ENCODE measurements at places on chromosomes 13 and 19.

- no peak for DNase-seq
Measured at GRCh38 chr13:107845911-107846310, 369.4 kb downstream of the LIG4 start.

- no peak for DNase-seq
Measured at GRCh38 chr19:50688766-50689165, 30.8 kb downstream of the SHANK1 start.

GRCh38 chr13:99220199-99220935 is 19.7 kb downstream of the UBAC2 start:
- no peak for DNase-seq

DNA sequence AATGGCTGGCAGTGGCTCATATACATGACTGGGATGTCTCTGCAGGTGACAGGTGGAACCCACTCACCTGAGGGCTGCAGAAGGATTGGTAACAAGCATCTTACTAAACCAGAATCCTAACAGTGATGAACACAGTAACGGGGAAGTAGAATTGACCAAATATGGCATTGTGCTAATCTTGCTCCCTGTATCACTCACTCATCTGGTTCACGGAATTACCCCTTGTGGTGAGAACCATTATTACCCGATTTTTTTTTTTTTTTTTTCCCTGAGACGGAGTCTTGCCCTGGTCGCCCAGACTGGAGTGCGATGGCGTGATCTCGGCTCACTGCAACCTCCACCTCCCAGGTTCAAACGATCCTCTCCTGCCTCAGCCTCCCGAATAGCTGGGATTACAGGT is 69.5 kb downstream of the PTPRS start:
- no peak for DNase-seq

DNA sequence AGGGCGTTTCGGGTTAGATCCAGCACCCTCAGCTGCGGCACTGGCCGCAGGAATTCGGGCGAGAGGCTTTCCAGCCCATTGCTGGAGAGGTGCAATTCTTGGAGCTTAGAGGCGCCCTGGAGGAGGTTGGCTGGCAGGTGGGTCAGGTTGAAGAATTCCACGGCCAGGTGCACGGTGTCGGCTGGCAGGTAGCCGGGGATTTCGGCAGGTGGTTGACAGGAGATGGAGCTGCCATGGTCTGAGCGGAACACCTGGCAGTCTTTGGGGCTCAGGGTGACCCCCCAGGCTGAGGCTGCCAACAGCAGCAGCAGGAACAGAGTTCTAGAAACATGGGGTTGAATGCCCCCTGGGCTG is 1.3 kb downstream of the LRG1 start:
- no peak for DNase-seq

DNA sequence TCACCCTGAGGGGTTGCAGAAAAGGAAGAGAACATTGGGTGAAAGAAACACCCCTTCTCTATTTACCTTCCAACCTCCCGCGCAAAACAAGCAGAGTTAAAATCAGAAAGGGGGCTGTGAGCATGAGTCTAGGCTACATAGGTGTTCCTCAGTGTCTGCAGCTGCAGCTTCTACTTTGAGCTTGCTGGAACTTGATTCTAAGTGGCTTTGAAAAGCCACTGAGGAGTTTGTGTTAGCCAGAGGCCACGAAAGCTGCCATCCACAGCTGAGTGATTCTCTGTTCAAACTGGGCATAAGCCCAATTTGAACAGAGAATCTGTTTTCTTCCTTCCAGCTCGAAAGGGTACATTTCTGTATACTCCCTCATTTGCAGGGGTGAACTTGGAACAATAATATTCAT is 343.9 kb downstream of the PCDH9 start:
- DNase-seq = no peak

GRCh38 chr13:60398379-60398891 is 1.4 kb downstream of the TDRD3 start:
- no peak for DNase-seq

- no peak for DNase-seq
Measured at GRCh38 chr13:76523740-76524340, 362.4 kb downstream of the KCTD12 start.

- DNase-seq = no peak
Measured at GRCh38 chr19:39053276-39054090, 21.1 kb upstream of the FBXO27 start.

- DNase-seq = no peak
Measured at GRCh38 chr13:51222686-51223559, 725 bp downstream of the FAM124A start.

DNA sequence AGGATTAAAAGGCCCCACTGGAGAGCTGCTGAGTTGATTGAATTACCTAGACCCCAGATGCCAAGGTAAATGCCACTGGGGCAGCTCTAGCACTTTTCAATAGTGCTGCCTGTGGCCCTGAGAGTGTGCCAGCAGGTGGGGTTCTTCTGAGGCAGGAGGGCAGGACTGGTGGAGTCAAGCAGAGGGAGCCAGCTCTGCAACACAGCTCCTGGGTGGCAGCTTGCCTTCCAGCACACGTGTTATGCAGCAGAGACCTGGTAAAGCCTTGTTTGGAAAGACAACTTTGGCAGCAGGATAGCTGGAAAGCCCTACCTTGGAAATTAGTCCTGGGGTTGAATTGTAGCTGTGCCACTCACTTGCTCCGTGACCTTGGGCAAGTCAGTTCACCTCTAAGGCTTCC is 306.6 kb downstream of the ATP8A2 start:
- no peak for DNase-seq

DNA sequence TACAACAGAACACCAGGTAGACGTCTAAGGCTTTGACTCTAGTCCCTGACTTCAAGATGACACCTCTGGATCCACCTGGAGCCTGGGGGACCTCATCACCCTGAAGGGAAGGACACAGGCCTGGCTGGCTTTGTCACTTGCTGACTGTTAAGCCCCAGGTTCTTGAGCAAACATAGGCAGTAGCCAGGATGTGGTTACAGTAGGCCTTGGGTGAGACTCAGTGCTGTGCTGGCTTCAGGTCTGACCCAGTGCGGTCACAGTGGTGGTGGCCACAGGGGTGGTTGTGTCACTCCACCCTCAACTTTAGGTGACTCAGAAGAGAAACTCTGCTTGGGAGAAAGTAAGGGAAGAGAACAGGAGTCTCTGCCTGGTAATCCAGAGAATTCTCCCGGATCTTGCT is 497.8 kb downstream of the UQCRFS1 start:
- no peak for DNase-seq

DNA sequence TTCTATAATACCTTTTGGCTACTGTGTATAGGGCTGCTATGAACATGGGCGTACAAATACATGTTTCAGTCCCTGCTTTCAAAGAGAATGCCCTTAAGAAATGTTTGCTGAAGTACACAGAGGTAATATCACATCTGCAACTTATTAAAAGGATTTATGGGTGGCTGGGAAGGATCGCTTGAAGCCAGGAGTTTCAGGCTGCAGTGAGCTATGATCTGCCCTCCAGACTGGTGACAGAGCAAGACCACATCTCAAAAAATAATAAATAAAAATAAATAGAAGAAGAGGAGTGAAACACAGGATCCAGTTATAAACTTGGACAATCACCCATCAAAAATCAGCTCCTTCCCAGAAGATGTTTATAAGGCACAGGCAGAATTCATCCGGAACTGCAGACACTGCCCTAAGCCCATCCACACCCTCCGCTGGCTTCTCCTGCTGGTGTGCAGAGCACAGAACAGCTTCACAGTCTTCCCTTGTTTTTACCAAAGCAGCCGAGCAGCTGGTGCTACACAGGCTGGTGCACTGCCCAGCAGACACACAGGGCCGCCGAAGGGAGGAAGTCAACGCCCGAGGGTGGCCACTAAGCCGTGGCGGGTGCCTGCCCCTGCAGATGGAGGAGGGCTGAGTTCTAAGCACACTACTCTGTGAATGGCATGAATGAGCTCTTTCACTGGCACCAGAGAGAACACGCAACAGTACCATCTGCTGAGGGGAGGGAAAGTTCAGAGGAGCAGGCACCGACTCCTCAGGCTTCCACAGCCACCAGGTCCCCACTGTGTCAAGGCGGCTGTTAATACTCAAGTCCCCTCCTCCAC is 44.0 kb downstream of the BRD4 start:
- no peak for DNase-seq

DNA sequence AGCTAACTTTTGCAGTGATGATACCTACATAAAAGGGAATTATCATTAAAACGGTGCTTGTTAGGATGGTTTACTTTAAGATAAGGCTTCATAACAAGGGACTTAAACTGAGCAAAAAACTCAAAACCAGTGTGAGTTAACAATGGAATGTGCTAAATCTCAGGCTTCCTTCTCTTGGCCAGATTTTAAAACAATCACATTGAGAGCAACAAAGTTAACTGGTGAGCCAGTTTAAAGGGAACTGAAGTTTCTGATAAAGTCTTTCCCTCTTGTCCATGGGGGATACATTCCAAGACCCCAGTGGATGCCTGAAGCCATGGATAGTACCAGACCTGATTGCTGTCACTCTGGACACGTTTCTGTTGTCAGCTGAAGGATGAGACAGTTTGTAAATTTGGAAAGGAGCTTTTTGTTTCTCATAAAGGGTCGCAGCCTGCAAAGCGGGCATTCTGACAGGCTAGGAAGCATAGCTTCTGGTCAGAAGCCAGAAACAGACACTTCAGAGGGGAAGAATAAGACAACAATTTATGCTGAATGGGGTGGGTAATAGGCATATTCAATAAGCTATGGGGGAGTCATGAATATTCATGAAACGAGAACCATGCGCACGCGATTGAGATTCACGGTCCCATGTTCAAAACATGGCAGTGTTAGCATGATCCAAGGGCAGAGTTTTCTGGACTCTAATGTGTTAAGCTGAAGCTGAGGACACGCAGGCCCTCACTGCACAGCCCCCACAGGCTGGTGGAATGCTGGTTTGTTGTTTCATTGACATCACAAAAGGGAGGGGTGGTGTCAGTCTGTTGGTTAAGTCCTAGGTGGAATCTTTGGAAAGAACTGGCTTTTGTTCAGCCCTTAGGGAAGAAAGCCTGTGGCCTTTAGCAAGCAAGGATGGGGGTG is 150.6 kb upstream of the RNF113B start:
- DNase-seq = peak; percentile 13

DNA sequence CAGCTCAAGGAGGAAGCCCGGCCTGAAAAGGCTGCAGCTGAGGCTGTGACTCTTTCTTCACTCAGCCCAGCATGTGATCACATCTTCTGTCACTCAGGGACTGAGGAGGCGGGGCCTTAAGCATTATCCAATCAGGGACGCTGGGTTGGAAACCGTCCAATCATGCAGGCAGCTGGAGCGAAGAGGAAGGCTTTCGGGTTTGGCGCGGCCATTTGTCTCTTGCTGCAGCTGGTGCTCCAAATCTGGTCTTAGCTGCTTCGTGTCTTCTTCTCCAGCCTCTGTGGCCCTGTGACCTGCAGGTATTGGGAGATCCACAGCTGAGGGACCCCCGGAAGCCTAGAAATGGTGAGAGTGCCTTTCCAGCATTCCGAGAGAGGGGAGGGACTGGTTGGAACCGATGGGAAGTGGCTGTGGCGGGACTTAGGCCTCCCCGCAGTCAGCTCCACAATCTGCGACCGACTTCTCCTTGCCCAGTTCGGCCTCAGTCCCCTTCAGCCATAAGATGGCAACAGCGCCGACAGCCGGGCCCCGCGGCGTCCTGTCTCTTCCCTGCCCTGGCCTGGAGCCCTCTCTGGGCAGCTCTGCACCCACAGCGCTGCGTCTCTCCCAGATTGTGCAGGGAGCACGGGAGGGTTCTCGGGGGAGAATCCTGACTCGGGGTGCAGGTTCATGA is at the start of gene ZNF90:
TSS of gene ZNF90 (plus strand) at position 210 of the 673 bp plus-strand sequence. CDS start at position 343, 133 bp downstream.
- DNase-seq = peak; percentile 94

GRCh38 chr13:35810321-35810720 is 320.9 kb downstream of the DCLK1 start:
- DNase-seq = no peak

DNA sequence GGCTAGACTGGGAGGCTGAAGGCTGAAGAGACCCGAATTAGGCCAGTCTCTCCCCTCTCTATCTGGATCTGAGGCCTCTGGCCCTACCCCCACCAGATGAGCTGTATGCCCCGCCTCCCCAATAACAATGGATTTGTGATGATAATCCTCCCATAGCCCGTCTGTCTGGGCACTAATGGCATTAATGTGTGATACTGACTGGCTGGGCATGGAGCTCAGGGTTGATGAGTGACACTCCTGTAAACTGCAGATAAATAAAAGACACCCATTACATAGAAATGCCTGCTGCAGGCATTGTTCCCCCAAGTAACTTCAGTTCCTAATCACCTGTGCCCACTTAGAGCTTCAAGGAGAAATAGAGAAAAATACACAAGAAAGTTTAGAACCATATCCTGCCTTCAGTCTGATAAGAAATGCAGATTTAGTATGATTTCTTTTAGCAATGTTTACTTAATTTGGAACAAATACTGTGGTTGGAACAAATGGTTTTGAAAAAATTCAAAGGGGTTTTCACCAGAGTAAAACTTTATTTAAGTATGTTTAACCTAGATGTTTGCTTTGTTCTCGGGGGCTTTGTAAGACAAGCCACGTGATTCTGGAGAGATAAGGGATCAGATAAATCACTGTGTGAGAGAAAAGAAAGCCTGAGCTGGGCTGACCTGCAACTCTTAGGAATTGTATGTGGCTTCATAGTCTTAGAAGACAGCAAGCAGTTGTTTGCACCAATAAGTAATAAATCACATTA is 60.3 kb downstream of the TNFRSF19 start:
- DNase-seq = no peak

DNA sequence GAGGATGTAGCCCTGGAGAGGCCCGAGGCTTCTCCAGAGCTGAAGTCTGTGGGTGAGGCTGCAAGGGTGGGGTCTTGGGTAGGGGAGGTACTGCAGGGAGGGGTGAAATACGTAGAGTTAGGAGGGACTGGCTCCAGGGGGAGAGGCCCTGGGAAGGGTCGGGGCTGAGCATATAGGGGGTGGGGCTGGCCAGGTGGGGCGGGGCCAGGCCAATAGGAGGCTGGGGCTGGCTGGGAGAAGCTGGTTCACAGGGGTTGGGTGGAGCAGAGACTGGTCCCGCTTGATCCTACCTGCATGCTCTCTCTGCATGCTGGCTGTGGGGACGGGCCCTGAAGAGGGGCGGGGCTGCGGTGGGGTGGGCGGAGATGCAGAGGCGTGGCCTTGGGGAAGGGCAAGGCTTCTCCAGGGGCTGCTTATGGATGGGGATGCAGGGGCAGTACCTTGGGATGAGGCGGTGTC is 51.9 kb downstream of the CELF5 start:
- DNase-seq = no peak

DNA sequence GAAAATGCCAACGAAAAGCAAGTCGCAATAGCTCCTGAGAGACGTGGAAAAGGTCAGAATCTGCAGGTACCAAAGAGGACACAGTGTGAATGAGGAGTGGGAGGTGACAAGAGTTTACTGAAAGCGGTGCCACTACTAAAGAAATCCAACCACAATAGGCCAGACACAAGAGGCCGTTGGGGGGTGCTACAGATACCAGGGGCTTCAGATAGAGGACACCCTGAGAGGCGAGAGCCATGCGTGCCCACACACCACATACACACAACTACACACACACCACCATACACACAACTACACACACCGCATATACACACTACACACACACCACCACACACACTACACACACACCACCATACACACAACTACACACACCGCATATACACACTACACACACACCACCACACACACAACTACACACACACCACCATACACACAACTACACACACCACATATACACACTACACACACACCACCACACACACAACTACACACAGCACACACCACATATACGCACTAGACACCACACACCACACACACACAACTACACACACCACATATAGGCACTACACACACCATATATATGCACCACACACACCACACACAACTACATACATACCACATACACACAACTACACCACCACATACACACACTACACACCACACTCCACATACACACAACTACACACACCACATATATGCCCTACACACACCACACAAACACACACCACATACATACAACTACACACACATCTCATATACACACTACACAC is 28.5 kb downstream of the CRYL1 start:
- no peak for DNase-seq

- no peak for DNase-seq
Measured at GRCh38 chr13:75847588-75847987, 211.5 kb downstream of the LMO7 start.
